Muscle of back (tissue), 13 donors: ENCODE measurements at places on chromosomes 16 and 17.

DNA sequence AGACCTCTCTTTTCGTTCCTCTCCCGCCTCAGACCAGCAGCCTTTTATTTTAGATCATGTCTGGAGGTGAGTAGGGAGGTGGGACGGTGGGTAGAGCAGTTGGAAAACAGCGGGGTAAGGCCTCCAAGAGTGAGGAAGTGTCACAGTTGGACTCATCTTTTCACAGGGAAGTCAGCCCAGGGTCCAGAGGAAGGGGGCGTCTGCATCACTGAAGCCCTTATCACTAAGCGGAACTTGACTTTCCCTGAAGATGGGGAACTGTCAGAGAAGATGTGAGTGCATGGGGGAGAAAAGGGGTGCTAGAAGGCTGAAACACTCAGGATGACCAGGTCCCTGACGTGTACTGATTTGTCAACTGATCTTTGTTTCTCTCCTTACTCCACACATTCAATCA, 461 bp downstream of the LRRC46 start:
- no peak for DNase-seq

DNA sequence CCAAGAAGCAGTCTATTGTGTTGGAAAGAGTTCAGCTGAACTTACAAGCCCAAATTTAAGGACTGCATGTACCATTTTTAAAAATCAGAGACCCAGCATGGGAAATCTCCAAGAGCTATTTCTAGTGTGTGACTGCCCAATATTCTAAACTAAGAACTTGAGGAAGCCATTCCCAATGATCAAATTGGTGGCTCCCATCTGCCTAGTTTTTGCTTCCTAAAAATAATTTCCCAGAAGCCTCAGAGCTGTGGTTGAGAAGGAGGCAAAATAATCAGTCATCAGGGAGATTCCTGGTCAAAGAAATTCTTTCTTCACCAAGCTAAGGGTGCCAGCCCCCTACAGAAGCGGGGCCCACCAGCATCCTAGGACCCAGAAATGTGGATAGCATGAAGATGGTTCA, 176.1 kb upstream of the CDH5 start:
- no peak for DNase-seq

DNA sequence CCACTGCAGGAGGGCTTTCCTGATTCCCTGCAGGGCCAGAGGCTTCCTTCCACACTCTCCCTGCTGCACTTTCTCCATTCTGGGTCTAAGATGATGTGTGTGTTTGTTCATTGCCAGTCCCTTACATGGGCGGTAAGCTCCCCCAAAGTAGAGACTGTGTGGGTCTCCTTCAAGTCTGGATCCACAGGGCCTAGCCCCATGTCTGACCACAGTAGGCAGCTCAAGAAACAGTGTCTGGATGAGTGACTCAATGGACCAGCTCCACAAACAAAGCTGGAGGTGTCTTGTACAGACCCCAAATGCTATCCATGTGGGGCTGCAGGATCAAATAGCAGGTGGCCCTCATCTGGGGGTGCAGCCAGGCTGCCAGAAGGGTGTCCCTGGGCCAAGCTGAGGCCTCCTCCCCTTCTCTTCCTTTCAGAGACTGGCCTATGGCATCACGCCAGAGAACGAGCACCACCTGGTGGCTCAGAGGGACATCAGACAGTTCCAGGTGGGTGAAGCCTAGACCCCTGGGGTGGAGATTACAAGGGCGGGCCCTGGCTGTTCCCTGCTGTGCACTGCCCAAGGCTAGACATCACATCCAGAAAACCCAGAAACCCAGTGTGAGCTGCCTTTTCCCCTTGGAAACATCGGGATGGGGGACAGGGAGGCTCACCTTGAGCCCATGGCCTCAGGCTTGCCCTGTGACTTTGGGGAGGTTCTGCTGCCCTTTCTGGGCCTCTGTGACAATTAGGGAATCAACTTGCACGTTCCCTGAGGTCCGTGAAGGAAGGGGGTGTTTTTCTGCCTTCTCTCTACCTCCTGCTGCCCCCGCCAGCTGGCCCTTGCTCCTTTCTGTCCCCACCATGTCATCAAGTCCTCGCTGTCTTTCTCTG, 45.9 kb downstream of the SLC6A2 start:
- peak; percentile 14 for DNase-seq

DNA sequence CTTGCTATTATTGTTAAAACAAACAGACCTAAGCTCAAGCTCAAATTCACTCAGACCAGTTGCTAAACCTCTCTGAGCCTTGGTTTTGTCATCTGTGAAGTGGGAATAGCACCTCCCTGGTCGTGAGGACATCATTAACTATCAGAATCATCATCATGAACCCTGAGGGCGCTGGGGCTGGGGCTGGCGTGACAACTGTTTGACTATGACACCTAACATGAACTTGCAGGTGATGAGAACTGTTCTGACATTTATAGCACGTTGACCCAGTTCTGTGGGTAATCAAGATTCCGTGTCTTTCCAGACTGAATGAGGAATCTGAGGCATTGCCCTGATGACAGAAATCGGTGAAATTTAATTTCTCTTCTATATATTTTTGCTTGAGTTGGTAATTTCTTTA, 71.3 kb upstream of the CDH5 start:
- no peak for DNase-seq

DNA sequence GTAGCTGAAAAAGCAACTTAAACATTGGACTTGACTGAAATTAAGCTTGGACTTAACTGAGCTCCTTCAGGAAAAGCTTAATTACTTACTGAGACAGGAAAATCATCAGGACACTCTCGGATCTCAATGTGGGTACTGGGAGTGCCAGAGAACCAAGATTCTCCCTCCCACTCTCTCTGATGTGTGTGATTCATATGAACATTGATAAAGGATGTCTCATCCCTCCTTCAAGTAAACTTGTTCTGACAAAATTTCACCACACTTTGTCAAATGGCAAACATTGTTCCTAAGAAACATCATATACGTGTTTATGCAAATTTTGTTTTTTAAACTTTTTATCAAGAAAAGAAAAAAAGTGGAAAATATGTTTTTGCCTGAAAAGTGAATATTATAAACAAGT, 4.1 kb upstream of the SLFN5 start:
- peak; percentile 9 for DNase-seq

- DNase-seq: no peak
Observed at GRCh38 chr17:20934288-20934687, 108.5 kb downstream of the USP22 start.

GRCh38 chr16:6009151-6009550, 911.6 kb upstream of the EEF2KMT start:
- no peak for DNase-seq
